Stimulated activated memory B cell treated with anti-CD40 and anti-IgM and Interleukin-4, amounts not matched to agents 10 μg/mL and 1 μg/mL and 100 μg/mL, for 72 hours (primary cell): ENCODE measurements at places on chromosomes 4 and X.

DNA sequence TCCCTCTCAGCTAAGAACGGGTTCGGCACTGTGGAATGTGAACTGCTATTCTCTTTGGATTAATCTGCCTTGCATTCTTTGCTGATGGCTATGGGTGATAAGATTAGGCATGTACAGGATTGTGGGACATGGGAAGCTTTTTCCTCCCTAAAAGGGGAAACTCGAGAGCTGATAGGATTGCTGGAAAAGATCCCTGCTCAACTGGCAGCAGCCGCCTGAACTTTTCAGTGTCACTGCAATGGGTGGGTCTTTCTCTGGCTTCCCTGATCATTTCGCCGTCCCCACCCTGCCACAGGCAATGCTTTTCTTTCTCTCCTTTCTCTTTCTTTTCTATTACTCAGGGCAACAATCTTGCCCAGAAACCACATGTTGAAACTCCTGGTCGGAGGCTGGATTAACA, 20.5 kb downstream of the PAGE2 start:
- ATAC-seq = no peak

DNA sequence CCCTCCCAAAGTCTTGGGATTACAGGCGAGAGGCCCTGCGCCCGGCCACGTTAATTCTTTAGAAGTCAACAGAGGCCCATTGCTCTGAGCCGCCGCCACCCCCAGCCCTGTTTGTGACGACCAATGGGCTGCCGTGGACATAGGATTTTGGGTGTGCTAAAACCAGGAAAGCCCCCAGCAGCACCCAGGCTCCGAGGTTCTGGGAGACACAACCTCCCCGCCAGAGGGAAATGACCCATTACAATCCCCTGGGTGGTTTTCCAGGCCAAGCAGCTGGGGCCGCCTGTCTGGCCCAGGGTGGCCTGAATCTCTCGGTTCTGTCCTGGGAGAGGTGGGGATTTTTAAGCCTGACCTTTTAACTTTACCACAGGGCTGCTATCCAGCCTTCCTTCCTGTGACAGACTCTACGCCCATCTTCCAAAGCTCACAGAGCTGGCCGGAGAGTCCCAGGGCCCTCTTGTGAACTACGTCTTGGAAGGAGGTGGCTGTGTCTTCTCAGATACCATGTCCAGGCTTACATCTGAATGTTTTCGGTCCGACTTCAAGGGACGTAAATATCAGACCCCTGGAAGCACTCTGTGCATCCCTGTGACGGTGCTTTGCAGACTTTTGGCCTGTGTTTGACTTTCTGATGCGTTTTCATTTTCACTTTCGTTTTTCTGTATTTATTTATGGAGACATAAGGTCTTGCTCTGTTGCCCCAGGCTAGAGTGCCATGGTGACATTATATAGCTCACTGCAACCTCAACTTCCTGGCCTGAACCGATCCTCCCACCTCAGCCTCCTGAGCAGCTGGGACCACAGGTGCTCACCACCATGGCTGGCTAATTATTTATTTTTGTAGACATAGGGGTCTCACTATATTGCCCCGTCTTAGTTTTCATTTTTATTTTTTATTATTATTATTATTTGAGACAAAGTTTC, 36.0 kb downstream of the P2RY8 start:
- ATAC-seq = peak; percentile 67

DNA sequence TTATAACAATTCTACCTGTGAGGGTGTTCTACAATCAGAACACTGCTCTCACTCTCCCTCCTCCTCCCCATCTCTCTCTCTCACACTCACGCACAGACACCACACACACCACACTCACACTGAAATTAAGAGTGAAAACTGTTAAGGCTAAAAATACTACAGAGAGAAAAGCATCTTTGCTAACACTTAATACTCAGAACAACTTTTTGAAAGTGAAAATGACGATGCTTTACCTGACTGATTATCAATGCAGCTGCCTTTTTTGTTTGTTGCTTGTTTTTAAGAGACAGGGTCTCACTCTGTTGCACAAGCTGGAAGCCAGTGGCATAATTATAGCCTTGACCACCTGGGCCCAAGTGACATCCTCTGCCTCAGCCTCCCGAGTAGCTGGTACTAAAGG, 222.4 kb downstream of the APBB2 start:
- ATAC-seq = no peak

DNA sequence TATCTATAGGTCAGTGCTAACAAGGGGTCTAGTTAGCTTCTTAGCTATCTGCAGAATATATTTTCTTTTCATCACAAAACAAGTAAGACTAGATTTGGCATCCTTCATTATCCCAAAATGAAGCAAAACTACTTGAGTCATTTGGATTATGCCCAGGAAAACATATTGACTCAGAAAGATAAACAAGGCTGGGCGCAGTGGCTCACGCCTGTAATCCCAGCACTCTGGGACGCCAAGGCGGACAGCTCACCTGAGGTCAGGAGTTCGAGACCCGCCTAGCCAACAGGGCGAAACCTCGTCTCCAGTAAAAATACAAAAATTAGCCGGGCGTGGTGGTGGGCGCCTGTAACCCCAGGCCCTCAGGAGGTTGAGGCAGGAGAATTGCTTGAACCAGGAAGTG, 18.0 kb upstream of the MND1 start:
- no peak for ATAC-seq

- no peak for ATAC-seq
Observed at GRCh38 chr4:108473163-108473720, 147.1 kb upstream of the RPL34 start.

DNA sequence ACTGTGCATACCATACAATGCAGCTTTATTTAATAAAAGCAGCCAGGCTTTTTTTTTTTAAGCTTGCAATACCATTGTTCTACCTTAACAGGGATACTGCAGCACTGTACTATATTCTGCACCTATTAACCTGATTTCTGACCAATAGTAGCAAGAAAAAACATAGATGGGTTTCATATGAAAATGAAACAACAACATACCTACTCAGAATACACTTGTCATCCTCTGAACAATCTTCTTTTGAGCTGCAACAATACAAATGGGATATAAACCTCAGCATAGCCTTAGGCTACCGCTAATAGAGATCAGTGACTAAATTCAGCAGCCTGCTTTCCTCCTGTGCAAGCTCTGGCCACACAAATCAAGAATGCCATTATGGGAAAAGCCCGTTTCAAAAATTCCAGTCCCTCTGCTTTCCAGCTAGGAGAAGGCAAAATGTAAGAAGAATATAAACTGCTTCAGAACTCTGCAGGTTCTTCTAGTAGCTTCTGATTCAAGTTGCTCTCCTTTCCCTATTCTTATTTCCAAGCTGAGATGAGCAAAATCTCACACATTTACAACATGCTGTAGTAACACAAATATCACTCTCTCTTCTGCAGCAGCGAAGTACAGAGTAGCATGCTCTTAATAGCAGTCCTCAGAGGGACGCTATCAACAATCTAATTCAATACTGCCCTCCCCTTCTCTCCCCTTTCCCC, 143.4 kb downstream of the KLHL13 start:
- no peak for ATAC-seq

DNA sequence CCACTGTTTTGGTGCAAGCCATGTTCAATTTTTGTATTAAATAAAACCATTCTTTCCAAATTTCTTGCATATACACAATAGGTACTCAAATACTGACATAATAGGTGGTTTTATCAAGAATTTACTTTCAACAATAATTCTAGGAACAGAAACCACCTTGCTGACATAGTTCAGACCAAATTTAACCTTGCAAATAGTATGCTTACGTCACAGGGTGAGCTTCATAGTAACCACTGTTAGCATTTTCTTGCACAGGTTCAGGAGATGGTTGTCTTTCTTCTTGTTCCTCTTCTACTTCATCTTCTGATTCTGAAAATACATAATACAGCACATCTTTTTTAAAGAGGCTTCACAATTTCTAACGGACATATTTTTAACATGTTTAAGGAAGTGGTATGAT, 17.6 kb downstream of the G3BP2 start:
- ATAC-seq = peak; percentile 83

DNA sequence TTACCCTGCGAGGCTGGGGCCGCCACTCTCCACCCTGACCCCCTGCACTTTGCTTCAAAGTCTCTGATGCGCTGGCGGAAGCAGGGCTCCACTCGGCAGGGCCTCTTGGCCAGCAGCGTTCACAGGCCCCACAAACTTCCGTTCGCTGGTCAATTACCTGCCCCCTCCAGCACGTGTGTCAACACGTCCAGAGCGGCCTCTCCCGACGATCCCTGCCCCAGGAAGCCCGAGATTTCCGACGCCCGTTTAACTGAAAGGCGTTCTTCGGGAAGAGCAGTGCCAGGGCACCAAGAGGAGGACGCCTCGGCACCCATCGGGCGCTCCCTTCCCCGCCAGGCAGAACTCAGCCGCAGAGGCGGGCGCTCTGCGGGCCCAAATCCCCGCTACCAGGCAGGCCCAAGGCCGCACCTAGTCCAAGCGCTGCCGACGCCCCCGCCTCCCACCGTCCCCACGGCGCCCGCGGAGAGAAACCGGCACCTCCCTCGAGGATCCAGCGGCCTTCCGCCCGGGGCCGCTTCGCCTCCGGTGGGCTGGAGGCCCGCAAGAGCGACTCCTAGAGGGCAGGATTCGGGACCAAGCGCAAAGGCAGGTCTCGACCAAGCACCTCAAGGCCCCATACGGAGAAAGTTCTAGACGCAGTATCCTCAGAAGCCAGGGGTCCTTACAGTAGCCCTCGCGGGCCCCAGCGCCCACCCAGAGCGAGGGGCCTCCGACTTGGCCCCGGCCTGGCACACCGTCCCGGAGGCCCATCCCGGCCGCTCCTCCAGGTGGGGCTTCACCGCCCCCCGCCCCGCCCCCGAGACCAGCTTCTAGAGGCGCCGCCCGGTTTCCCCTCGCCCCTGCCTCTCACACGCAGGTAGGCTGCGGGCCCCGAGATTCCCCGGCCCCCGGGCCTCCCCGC, 586 bp downstream of the BCAP31 start:
- ATAC-seq = peak; percentile 56

GRCh38 chr4:133467290-133467947, 318.3 kb downstream of the PCDH10 start:
- no peak for ATAC-seq

DNA sequence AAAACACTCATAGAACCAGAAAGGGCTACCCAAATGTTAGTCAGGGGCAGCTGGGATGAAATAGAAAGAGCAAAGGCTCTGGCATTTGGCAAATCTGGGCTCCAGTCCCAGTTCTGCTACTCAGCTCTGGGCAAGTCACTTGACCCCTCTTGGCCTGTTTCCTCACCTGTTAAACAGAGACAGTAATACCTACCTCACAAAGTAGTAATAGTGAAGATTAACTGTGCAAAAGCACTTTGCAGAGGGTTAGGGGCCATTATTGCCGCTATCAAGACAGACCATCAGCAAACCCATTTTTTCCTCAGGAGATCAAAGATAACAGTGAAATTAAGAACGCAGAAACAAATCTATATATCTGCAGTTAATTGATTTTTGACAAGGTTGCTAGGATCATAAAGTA, 20.6 kb downstream of the ZBTB33 start:
- no peak for ATAC-seq

DNA sequence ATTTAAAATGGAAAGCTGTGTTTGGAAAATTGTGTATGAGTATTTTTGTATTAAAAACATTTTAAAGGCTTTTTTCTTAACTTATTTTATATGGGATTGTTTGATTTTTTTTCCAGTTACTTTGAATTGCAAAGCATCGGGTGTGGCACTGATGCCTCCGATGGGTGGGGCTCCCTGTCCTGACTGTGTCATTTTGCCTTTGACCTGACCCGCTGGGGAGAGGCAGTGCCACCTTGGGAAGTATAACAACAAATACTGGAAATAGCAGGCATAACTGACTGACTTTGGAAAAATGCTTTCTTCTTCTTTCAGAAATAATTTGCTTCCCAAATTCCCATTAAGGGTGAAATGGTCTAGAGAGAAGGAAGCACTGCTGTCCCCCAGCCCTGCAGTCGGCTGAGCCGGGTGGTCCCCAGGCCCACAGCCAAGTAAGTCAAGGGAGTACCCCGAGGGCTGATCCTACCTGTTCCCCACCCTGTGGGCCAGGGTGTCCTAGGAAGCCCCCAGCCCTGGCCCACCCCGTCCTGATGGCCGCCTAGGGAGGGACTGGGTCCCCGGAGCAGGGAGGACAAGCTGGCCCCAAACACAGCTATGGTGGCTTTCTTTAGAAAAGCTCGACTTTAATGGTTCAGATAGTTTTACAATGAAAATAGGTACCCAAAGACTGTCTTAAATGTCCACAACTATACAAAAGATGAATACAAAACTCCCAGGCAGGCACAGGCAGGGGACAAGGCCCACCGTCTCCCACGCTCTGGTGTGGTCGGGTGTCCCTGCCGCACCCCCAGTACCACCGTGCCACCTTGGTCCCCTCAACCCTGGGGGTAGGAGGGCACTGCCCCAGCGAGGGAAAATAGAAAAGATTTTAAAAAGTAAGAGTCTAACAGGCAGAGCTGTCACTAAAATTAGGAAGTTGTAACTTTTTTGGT, 26.4 kb downstream of the NELFA start:
- ATAC-seq = no peak

GRCh38 chr4:108213723-108214122, 45.0 kb upstream of the LEF1 start:
- ATAC-seq = peak; percentile 4

DNA sequence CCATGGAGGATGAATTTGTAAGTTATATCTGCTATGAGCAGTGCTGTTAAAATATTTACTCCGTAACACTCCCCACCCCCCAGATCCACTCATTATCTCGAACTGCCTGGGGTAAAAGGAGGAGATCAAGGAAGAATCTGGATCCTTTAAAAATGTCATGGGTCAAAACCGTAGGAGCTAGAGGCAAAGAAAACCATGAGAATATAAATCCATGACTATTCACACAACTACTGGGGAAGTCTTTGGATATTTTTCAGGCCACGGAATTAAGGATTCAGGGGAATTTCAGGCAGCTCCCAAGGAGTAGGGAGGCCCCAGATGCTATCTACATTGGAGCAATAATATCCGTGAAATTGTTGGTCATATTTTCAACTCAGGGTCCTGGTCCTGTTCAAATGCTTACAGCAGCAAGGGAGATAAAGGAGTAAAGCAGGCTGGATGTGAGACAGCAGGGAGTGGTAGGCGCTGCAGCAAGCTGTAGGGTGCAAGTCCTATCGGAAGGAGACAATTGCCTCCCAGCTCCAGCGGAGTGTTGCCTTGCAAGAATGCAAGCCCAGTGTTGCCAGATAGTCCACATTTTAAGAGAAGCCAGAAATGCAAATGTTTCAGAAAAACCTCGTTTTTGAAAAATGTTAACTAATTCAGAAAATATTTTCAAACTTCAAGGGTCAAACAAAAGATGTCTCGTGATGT, 116.2 kb upstream of the KIT start:
- no peak for ATAC-seq

DNA sequence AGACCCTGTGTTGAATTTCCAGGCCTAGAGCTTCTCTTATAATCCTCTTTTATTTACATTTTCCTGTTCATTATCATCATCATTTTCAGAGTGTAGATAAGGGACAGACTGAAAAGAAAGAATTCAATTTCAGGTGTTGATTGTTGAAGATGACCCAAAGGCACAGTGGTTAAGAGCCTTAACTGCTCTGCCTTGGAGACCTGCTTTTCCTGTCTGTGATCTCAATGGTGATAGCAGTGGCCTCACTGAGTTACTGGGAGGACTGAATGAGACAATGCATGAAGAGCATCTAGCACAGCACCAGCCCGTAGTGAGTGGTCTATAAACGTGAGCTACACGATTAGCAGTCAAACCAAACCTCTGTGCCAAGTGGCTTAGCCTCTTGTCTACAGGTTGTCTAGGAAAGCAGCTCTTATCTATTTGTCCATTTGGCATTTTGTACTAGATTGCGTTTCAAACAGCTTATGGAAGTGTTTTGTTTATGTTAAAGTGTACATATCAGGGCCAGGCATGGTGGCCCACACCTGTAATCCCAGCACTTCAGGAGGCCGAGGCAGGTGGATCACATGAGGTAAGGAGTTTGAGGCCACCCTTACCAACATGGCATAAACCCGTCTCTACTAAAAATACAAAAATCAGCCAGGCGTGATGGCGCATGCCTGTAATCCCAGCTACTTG, 41.5 kb downstream of the SETD7 start:
- ATAC-seq = no peak
